ENCODE measurements at places on chromosomes 11 and 22.

- DNase-seq: no peak
These were observed 599.8 kb downstream of the DLG2 start for GRCh38 chr11:85027346-85027745.

GRCh38 chr11:117782101-117782500, 14.9 kb downstream of the DSCAML1 start:
- no peak for DNase-seq

GRCh38 chr11:110026858-110027626, 66.2 kb upstream of the ZC3H12C start:
- DNase-seq: no peak

GRCh38 chr11:110373051-110373702, 56.6 kb upstream of the FDX1 start:
- DNase-seq: no peak

GRCh38 chr22:47748271-47748670, 985.8 kb downstream of the TBC1D22A start:
- DNase-seq: no peak

- DNase-seq: no peak
These were observed 136.4 kb downstream of the NECTIN1 start for GRCh38 chr11:119592642-119593041.

DNA sequence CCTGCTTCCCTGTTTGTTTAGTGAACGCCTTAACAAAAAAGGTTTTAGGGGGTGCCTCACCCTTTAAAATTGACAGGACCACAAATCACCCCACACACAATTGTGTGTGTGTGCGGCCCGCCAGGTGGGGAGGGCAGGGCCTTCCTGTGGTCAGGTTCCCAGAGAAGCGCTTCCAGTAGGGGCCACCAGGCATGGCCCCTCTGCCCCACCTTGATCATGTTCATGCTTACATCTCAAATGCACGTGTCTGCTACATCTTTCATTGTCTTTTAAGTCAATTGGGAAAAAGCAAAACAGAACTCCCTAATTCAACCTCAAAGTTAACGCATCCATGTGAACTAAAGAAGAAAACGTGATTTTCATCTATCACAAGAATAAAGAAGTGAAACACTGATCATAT, 1335.3 kb downstream of the TBC1D22A start:
- no peak for DNase-seq

- no peak for DNase-seq
These were observed 10.5 kb downstream of the ART5 start for GRCh38 chr11:3631331-3631730.

- DNase-seq: no peak
These were observed 13.7 kb downstream of the ARHGEF17 start for GRCh38 chr11:73321604-73322381.

DNA sequence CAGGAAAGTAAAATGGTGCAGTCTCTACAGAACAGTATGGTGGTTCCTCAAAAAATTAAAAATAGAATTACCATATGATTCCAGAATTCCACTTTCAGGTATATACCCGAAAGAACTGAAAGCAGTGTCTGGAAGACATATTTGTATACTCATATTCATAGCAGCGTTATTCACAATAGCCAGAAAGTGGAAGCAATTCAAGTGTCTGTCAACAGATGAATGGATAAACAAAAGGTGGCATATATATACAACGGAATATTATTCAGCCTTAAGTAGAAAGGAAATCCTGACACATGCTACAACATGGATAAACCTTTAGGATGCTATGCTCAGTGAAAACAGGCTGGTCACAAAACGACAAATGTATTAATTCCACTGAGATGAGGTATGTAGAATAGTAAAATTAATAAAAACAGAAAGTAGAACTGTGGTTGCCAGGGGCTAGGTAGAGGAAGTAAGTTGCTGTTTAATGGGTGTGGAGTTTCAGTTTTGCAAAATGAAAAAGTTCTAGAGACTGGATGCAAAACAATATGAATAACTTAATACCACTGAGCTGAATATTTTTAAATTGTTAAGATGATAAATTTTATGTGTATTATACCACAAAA, 14.5 kb downstream of the SAA1 start:
- no peak for DNase-seq

- DNase-seq: no peak
These were observed 26.5 kb downstream of the ARHGEF17 start for GRCh38 chr11:73334384-73335203.

DNA sequence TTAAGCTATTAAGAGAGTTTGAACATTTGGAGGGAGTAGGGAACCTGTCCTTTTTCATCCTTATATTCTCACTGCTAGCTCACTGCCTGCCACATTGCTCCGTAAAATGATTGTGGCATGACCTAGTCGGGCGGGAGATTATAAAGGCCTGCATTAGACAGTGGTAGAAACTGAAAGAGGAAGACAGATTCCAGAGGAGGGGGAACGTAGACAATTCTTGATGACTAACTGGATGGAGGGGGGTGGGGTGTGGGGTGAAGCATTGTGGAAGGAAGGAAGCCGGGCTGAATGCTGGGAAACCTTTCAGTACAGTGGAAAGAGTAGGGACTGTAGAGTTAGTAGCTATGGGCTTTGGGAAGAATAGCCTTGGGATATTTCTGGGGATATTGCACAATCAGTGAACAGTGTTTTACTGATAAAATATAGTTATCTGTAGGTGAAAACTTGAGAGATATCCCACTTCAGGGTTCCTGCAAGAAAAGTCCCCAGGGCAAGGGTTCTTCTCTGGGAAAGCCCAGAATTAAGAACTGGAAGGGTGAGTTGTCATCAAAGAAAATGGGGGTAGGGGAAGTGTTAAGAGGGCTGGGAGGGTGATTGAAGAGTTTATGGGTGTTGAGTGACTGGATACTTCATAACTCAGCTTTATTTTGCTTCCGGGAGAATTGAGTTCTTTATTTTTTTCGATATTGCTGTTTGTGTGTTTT, 2.1 kb downstream of the MED15 start:
- DNase-seq: peak; percentile 64

DNA sequence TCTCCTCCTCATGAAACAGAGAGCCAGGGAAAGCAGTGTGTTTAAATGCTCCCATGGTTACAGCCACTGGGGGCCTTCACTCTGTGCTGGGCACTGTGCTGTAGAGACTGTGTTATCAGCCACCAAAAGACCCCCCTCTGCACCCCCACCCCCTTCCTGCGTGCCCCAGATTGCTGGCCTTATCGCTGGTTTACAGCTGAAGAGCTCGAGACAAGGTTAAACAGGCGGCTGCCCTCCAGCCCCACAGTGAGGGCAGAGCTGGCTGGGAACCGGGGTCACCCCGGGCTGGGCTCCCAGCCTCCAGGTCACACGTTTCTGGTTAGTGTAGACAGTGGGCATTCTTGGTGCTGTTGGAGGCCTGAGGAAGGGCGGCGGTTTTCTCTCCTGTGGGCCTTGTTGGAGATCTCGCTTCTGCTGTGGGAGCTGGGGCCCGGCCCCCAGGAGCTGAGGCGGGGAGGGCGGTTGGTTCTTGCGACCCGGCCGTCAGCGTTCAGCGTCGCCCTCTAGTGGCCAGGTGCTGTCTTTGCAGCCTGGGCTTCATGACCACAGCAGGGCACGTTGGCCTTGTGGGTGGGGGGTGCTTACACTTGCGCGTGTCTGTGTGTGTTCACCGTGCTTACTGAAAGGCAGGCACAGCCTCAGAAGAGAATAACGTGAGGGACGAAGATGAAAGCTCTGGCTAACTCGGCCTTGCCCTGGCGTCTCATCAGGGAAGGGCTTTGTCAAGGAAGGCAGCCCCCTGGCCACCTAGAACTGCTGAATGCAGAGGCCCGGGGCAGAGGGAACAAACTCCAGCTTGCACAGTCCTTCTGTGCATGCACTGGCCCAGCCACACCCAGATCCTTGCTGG, 40.8 kb downstream of the TBC1D22A start:
- DNase-seq: peak; percentile 62

DNA sequence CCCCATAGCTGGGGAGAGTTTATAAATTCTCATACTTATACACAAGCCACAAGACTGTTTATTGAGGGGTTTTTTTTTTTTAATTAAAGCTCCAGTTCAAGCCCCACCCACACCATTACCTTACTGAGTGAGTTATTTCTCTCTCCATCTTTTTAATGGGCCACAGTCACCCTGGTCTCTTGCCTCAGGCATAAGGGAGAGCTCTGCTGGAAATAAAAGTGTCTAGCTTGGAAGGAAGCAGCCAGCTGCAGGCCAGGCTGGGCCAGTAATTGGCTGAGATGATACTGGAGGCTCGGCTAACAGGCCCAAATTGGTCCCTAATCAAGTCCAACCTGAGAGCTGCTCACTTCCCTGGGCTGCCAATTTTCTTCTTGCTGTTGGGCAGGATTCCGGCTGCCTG, 174.1 kb downstream of the INSC start:
- DNase-seq: no peak

- DNase-seq: peak; percentile 33
These were observed 67.7 kb downstream of the BCL2L13 start for GRCh38 chr22:17705951-17706900.

GRCh38 chr11:64369440-64370421, 10.8 kb downstream of the RPS6KA4 start:
- no peak for DNase-seq

- DNase-seq: peak; percentile 54
These were observed 1.4 kb downstream of the MFNG start for GRCh38 chr22:37484480-37485394.

GRCh38 chr11:128684549-128685401, 9.1 kb upstream of the FLI1 start:
- no peak for DNase-seq

GRCh38 chr22:46135611-46136485, 14.5 kb upstream of the PPARA start:
- DNase-seq: no peak

DNA sequence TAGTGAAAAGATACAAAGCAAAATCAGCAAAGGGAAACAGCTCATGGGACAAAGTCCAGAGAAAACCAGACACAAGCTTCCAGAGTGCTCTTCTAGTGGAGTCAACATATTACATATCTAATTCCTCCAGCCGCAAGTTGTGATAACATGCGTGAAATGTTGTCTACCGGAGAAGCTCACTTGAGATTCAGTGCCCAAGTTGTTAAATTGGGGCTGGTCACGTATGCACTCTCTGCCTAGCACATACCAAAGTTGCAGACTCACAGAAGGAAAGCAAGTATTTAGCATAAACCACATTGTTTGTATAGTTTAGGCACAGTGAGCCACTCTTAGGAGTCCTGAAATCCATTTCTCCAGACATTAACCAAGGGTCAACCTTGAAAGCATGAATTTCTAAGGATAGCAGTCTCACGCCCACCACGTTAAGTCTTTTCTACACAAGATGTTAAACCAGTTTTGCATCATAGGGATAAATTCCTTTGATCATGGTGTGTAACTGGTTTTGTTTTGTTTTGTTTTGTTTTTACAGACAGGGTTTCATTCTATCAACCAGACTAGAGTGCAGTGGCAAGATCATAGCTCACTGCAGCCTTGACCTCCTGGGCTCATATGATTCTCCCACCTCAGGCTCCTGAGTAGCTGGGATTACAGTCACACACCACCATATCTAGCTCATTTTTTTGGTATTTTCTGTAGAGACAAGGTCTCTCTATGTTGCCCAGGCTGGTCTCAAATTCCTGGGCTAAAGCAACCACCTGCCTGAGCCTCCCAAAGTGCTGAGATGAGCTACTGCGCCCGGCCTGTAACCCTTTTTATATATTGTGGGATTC, 39.5 kb upstream of the EP300 start:
- no peak for DNase-seq

DNA sequence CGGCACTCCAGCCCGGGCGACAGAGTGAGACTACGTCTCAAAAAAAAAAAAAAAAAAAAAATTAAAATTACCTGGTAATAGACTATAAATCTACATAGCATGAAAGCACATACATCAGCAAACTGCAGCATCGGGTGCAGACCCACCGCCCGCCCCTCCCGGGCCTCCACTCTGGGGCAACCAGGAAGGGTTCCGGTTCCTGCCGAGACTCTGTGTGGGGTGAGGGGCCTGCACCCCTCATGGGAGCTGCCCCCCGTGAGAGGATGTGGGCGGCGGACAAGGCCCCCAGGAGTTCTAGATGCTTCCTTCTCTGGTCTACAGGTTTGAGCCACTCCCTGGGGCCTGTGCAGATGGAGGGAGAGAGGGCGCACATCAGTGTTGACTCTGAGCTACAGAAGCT, 9.1 kb downstream of the DRD4 start:
- no peak for DNase-seq

DNA sequence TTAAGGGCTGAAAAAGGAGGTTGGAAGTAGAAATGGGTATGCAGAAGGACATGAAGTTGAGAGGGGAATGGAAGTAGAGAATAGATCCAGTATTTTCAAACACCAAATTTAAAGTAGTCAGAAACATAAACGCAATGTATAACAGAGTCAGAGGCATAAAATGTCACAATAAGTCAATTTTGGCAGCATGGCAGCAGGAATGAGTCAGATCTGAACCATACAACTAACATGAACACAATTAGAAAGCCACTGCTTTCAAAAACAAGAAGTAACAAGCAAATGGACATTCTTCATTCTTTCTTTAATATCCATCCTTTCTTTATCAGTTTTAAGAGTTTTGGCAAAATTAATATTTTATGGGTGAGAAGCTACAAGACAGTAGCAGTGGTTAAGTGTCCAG, 2.5 kb downstream of the CHORDC1 start:
- DNase-seq: no peak

Data from stimulated activated CD4-positive, alpha-beta T cell treated with anti-CD3 and anti-CD28 coated beads, Interleukin-2, amount 100 ng/mL, for 4 hours (primary cell).